ENCODE measurements at places on chromosomes 3 and 15.

DNA sequence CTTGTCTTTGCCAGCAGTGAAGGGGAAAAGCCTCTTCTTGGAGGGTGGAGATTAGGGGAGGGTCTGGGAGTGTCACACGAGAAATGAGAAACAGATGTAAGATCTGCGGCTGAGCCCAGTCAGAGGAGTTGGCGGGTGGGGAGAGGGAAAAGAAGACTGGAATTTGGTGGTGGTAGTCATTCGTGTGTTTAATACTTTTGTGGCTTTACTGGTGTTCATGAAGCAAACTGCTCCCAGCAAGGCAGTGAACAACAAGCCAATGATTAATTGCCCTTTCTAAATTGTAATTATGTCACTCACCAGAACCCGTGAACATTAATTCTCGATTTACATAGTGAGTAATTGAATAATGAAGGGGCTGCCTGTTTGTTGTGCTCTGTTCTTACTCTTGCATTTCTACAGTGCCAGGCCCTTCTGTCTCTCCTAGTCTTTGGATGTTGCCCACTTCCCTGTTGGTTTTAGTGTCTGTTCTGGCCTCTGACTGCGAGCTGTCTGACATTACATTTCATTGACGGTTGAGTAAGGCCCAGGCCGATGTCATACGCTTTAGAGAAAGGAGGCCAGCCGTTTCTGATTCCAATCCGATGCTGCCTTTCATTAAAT, 78.0 kb downstream of the CHCHD6 start:
- DNase-seq: no peak

DNA sequence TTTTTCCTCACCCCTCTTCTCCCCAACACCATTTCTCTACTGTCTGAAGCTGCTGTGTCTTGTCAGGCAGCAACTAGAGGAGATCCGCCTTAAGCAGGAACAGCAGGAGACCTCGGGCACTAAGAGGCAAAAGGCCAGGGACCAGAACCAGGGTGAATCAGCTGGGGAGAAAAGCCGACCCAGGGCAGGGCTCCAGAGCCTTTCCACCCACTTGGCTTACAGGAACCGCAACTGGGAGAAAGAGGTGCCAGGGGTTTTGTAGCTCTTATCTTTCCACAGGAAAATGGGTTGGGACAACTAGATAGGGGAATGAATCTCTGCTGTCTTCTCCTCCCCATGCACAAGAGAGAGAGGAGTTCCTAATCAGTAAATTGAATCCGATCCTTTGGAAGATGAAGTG, 3.0 kb upstream of the NGRN start:
- no peak for DNase-seq

- DNase-seq: no peak
Observed at GRCh38 chr3:105427332-105427731, 60.6 kb downstream of the ALCAM start.

DNA sequence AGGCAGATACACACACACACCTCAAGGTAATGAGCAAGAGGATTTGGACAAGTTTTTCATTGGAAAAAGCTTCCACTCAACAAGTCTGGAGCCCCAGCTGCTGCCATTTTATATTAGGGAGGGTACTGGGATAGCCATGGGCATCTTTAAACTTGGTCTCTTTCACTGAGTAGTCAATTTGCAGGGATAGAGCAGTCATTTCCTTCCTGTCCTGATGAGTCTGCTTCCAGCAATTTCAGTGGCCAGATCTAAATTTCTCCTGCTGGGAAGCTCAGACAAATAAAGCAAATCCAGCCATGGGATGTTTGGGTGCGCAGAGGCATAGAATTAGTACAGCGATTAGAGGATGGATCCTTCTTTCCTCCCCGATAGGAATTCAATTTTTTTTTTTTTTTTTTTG, 874 bp upstream of the ERC2 start:
- DNase-seq: no peak

DNA sequence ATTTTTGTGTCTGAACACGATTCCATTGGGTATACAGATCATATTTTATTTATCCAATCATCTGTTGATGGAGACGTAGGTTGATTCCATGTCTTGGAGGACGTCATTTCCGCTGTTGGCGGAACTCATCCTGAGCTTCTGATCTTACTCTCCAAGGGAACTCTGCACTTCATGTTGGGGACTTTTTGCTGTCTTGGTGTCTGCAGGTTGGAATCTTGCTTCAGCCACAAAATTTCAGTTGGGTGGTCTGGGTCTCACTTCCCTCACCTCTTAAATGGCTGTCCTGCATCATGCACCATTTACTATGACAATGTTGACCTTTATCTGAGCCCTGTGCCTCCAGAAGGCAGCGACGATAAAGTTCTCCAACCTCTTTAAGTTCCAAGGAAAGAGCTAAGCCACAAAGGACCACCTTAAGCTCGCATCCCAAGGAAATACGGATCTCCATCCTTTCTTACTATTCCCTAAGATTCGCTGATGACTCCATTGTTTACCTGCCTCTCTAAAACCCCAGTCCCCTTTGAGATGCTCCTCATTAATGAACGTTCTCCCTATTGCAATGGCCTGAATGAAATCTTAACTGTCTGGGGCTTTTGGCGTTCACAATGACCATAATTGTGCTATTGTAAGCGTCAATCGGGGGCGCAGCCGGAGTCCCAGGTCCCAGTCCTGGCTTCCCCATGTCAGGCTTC, 23.1 kb upstream of the RNU6-1 start:
- DNase-seq: no peak

DNA sequence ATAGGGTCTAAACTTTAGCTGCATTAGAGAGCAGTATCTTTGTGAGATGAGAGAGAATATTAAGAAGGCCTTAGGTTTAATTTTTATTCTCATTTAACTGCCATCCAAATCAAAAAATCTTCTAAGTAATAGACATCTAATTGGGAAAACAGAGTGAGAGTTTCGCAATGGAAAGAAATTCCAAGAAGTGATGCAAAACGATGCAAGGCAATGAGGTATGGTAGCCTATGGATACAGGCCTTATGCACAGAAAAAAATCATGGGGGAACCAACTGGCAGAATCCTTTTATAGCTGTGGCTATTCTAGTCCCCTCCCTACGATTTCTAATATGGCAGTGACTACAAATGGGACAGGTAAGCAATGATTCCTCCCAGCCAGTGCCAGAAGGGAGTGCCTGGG, 225.9 kb downstream of the GREM1 start:
- no peak for DNase-seq

DNA sequence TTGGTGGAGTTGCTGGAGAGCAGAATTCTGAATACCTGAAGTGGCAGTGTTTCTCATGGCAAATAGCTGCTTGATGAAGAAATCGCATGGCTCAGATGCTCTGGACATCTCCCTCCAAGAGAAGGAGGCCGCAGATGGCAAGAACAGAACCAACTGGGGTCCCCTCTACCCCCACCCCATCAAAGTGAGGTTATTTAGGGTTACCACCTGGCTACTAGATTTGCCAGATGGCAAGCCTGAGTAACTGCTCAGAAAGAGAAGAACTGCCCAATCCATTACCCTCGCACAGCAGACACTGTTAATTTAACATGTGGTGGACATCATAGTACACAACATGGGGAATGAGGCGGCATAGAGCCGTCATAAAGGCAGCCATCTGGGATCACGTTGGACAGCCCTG, 30.5 kb upstream of the LIPC start:
- no peak for DNase-seq

- DNase-seq: no peak
Observed at GRCh38 chr3:8536096-8537056, 34.8 kb downstream of the LMCD1 start.

DNA sequence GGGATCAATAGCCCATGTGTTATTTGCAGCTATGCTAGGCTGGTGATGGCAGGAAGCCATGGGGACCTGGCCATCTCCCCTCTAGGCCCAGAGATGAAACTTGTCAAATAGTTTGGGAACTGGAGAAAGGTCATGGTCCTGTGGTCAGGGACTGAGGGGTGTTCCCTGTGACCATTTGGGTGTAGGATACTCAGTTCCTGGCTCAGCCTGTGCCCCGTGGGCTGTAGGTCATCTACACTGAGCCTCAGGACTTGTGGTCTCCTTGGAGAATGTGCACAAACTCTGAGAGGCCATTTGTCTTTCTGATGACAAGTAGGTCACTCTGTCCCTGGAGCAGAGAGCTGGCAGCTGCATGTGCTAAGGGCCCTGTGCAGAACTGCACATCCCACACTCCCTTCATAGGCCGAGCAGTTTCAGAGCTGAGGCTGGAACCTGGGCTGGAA, 17.5 kb downstream of the GASK1A start:
- DNase-seq: no peak

Data from hematopoietic multipotent progenitor cell treated with erythropoietin and hydrocortisone succinate and interleukin-3 and kit ligand, for 6 days (in vitro differentiated cells).